ENCODE measurements at places on chromosomes 7 and 10.
A peak's percentile ranks its signal among the peaks of the same experiment; 100 is the strongest.

DNA sequence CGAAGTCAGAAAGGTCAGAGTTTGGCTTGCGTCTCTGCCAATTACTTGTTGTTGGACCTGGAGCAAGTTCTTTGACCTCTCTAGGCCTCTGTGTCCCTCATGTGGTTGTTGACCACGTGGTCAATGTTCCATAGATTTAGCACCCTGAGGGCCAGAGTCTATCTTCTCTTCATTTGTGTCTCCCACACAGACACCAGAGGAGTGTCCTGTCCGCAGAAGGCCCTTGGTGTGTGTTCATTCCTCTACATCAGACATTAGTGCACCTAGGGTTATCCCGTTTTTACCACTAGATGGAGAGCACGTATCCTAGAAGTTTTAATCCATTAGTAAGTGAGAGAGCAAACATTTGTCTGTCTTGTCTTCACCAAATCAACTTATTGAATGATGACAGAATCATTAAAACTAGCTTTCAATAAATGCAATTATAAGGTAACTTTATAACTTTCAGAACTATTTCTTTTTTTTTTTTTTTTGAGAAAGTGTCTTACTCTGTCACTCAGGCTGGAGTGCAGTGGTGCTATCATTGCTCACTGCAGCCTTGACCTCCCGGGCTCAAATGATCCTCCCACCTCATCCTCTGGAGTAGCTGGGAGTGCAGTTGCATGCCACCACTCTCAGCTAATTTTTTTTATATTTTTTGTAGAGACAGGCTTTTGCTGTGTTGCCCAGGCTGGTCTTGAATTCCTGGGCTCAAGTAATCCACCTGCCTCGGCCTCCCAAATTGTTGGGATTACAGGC lies 122.5 kb upstream of the ANKRD1 start:
- peaks cover 10% of the 10 kb centered on the region for H3K4me1 ChIP-seq
- no peak for DNase-seq
- no peak overlapping the region for H3K27ac ChIP-seq
- H3K4me3 ChIP-seq: no peak overlapping the region
- H3K36me3 ChIP-seq: no peaks in the 10 kb centered on the region

DNA sequence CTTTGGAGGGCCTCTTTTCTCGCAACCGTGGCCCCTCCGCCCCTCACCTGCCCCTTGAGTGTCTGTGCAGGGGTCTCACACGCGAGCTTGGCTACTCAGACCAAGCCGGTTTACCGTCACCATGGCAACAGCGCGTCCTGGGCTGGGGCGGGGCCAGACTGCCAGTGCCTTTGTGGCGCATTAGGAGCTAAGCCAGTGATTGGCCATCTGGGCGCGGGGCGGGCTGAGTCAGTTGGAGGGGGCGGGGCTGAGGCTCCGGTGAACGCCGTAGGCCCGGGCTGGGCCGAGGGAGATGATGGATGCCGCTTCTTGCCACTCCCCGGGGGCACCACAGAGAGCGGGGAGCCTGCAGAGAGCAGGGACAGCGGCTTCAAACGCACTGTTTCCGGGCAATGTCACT lies 48.7 kb upstream of the FXYD4 start:
- DNase-seq: no peak
- H3K4me1 ChIP-seq: no peaks in the 10 kb centered on the region
- no peak overlapping the region for H3K27ac ChIP-seq
- H3K36me3 ChIP-seq: no peaks in the 10 kb centered on the region
- H3K4me3 ChIP-seq: no peak overlapping the region

DNA sequence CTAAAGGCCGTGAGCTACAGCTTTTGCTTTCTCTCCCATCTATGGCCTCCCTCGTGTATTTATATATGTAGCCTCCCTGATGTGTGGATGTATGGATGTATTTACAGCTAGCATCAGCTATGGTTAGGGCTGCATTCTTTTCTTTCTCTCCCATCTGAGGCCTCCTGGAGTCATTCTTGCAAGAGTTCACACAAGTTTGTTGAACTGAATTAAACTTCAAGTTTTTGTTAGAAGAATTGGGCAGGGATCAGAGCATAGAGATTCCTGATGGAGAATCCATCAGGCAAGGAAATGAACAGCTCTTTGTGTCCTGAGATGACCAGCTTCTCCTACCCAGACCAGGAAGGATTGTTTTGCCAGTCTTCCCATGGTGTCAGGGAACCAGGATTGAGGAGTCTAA lies 60.3 kb downstream of the AHCYL2 start:
- H3K36me3 ChIP-seq: no peaks in the 10 kb centered on the region
- H3K4me1 ChIP-seq: no peaks in the 10 kb centered on the region
- H3K27me3 ChIP-seq: no peaks in the 10 kb centered on the region

GRCh38 chr10:105252911-105253310 lies 611.8 kb downstream of the SORCS3 start:
- H3K4me1 ChIP-seq: no peaks in the 10 kb centered on the region
- no peak overlapping the region for H3K27ac ChIP-seq
- no peaks in the 10 kb centered on the region for H3K27me3 ChIP-seq
- DNase-seq: no peak

DNA sequence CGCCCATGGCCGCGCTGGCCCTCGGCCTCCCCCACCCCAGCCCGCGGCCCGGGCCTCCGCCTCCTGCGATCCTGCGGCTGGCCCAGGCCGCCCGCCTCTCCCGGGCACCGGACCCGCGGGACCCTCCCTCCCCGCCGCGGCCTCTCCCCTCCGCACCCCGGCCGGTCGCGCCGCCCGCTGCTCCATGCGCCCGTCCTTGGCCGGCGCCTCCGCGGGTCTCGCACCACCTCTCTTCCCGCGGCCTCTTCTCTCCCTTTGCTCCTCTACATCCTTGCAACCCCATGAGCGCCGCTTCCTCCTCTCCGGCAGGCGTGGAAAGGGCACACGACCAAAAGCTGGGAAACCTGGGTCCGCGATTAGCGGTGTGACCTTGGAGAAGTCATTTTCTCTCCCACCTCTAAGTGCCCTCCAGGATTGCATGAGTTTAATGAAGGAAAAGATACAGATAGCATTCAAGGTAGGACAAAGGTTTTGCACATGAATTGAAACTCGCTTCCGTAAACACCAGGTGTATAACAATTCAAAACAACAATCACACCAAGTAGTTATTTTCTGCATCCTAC lies 448 bp upstream of the SRPK2 start:
- no peak overlapping the region for H3K4me3 ChIP-seq
- peaks cover 7% of the 10 kb centered on the region for H3K36me3 ChIP-seq
- peak; percentile 20 for DNase-seq
- no peaks in the 10 kb centered on the region for H3K27me3 ChIP-seq

DNA sequence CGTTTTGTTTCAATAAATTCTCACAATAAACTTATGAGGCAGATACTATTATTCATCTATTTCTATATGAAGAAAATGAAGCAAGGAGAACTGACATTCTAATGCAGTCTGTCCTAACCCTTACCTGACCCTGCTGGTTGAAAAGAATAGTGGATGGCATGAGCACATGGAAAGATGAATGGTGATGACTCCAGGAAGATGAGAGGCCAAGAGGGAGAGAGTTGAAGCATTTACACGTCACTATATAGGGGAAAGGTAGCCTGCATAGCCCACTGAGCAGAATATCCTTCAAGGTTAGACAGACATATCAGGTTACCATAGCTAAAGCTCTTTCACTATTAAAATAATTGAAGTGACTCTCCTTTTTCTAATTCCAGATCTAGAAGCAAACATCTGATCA lies 163.9 kb upstream of the CDK1 start:
- H3K36me3 ChIP-seq: no peaks in the 10 kb centered on the region
- H3K27me3 ChIP-seq: no peaks in the 10 kb centered on the region
- H3K27ac ChIP-seq: no peak overlapping the region
- DNase-seq: no peak
- no peaks in the 10 kb centered on the region for H3K4me1 ChIP-seq

DNA sequence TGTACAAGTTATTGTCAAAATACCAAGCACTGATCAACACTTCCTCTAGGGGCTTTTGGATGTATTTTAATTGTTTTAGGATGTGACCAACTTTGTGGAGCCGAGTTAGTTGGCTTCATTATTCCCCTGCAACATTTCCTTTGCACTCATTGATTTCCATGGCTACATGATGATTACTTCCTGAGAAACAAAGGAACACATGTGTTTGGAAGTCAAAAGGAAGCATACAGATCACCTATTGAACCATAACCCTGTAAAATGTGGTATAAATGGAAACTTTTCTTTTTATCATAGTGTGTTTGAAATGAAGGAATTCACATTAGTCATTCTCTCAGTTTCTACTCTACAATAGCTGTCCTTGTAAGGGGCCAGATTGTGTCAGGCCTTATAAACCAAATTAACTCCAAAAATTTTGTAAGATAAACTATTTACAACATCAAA lies 32.2 kb upstream of the EXOC6 start:
- no peaks in the 10 kb centered on the region for H3K4me1 ChIP-seq
- no peaks in the 10 kb centered on the region for H3K36me3 ChIP-seq
- H3K4me3 ChIP-seq: no peak overlapping the region
- H3K27ac ChIP-seq: no peak overlapping the region
- H3K27me3 ChIP-seq: no peaks in the 10 kb centered on the region

DNA sequence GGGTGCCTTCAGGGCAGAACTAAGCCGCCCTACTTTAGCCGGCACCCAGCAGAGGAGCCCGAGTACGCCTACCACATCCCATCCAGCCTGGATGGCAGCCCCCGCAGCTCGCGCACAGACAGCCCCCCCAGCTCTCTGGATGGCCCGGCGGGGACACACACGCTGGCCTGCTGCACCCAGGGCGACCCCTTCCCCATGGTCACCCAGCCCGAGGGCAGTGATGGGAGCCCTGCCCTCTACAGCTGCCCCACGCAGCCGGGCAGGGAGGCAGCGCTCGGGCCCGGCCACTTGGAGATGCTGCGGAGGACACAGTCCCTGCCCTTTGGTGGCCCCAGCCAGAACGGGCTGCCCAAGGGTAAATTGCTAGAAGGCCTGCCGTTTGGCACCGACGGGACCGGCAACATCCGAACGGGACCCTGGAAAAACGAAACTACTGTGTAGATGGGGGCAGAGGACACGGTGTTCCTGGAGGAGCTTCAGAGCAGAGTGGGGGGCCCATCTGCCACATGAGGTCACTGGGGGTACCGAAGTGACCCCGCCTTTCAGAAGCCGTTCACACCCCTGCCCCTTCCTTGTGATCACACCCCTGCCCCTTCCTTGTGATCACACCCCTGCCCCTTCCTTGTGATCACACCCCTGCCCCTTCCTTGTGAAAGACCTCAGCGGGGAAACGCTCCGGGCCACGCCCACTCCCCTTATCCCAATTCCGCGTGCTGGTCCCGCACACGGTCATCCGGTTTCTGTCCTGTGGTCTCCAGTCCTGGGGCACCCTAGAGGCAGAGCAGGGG lies 30.8 kb upstream of the KNDC1 start:
- H3K27me3 ChIP-seq: no peaks in the 10 kb centered on the region
- DNase-seq: no peak
- H3K4me1 ChIP-seq: no peaks in the 10 kb centered on the region
- no peak overlapping the region for H3K27ac ChIP-seq
- H3K36me3 ChIP-seq: no peaks in the 10 kb centered on the region

DNA sequence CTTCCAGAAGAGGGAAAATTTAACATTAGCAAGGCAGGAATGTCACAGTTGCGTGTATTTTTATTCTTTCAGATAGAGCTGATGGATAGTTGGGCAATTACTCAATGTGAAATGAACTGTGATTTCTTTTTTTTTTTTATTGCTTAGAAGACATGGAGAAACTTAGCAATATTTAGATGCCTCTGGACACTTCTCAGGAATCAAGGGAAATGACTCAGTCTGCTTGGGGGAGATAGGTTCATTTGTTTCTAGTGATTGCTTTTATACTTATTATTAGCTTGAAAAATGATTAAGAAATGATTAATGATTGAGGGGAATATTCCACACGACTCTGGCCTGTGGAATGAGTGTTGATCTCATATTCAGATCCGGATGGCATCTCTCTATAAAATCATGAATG lies 33.1 kb upstream of the TBX20 start:
- H3K4me1 ChIP-seq: no peaks in the 10 kb centered on the region
- no peak overlapping the region for H3K27ac ChIP-seq
- no peaks in the 10 kb centered on the region for H3K36me3 ChIP-seq
- DNase-seq: no peak
- H3K4me3 ChIP-seq: no peak overlapping the region
- H3K27me3 ChIP-seq: no peaks in the 10 kb centered on the region

DNA sequence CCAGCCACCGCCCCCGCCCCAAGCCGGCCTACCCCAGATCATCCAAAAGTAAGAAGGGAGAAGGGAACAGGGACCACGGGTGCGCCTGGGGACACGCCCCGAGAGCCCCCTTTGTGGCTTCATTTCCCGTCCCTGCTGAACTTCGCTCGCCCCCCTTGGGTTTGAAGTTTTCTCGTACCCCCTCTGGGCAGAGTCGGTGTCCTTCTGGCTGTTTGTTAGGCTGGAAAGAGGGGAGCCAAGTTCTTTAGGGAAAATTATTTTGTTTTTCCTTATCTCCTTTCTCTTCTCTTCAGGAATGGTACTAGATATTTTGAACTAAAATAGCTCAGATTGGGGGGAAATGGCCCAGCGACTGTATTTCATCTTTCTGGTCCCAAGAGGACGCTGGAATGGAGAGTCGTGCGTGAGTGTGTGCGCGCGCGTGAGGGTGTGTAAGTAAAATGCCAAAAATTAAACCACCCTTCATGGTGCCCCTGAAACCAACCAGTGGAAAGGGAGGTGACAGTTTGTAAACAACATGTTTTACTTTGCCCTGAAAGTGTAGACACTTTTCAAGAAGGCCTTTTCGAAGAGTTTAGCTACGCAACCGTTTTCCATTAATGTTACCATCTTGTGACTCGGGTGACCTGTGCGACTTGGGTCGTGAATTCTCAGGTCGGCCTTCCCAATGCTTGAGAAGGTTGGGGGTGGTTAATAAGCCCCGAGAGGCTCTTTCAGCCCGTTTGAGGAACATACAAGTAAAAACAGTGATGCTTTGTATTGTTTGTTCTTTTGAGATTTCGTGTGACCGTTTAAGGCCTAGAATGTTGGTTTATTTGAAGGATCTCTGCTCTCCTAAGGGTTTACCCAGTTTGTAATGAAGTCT lies 694 bp downstream of the RBM20 start:
- peaks cover 3% of the 10 kb centered on the region for H3K27me3 ChIP-seq
- no peak for DNase-seq
- H3K4me3 ChIP-seq: no peak overlapping the region
- H3K27ac ChIP-seq: no peak overlapping the region
- no peaks in the 10 kb centered on the region for H3K36me3 ChIP-seq

- H3K27me3 ChIP-seq: no peaks in the 10 kb centered on the region
- DNase-seq: no peak
- H3K27ac ChIP-seq: no peak overlapping the region
- H3K4me3 ChIP-seq: no peak overlapping the region
Observed at GRCh38 chr10:3636356-3637181, 148.4 kb downstream of the KLF6 start.

GRCh38 chr10:113283189-113283588 lies 269.7 kb upstream of the HABP2 start:
- H3K27ac ChIP-seq: no peak overlapping the region
- peaks cover 6% of the 10 kb centered on the region for H3K27me3 ChIP-seq
- no peaks in the 10 kb centered on the region for H3K36me3 ChIP-seq
- H3K4me3 ChIP-seq: no peak overlapping the region
- DNase-seq: no peak
